ENCODE measurements at places on chromosomes 2 and 18. TPM values are rescaled to one million over a fixed set of nuclear protein-coding genes. Genes with fewer than 3 reads are reported as not detected.

GRCh38 chr2:115942800-115943199 is 1500.4 kb downstream of the DPP10 start:
- DNase-seq, result no peak

GRCh38 chr2:101893681-101894381 is 97.9 kb upstream of the IL1R2 start:
- no peak for DNase-seq

DNA sequence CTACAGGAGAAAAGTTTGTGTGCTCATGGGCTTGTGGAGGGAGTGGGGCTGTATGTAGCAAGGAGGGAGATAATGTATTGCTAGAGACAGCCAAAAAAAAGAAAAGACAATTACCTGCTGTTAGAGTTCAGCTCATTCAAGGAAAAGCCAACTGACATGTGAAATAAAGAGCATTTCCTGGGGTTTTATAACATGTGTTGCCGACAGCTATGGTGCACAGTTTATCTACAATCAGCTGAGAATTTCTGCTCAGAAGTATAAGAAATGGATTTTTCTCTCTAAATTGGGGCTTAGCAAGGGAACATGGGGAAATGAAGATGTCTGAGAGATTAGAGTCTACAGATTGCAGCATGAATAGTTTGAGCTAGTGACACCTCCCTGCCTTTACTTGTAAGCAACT is 674.1 kb downstream of the SUCLG1 start:
- no peak for DNase-seq

GRCh38 chr2:130374587-130375290 is 18.9 kb downstream of the PTPN18 start:
- no peak for DNase-seq

- DNase-seq, result no peak
Observed at GRCh38 chr2:230010501-230010900, 58.2 kb downstream of the SLC16A14 start.

GRCh38 chr2:184316921-184317320 is 281.4 kb upstream of the ZNF804A start:
- DNase-seq, result no peak

DNA sequence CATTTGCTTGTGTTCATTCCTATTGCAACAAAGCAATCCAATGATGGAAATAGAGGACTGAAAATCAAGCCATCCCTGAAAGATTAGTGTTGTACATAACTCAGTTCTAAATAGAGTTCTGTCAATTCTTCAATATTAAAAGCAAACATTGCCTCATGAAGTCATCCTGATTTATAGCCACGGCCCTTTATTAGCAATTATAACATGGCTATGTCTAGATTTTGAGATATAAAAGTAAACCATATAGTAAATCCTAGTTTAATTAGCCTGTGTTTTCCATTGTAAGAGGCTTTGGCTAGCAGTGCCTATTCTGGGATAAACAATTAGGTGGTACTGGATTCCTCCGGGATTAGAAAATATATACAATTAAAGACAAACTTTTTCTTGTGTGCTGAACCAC is 33.2 kb upstream of the VIT start:
- DNase-seq, result no peak

GRCh38 chr2:39128919-39129391 is 8.1 kb upstream of the SOS1 start:
- DNase-seq, result no peak

- no peak for DNase-seq
Observed at GRCh38 chr2:102266204-102266603, 45.2 kb upstream of the IL1RL1 start.

DNA sequence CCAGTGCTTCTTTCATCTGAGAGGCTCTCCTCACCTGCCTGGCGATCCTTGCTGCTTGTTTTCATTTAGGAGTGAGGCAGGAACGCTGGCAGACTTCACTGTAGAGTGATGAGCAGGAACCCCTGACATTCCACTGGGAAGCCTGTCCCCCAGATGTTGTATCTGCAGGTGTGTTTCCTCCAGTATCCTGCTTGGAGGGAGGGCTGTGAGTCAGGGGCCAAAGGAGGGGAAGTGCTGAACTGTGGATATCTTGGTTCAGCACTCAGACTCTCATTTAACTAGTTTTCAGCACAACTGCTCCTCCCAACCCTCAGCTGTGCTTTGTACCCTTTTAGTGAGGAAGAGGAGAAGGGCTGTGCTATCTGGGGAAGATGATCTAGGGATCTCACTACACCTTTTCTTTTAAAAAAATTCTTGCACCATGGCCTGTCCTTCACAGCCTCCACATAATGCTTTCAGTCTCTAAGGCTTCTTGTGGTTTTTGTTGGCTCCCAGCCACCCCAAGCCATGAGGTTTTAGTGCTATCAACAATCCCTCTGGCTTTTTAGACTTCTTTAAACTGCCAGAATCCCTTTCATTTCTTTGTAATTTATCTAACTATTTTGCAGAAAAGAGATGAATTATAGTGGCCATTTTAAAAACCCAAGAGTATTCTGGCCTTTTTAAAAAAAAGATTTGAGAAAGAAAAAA is 11.2 kb downstream of the ANKAR start:
- DNase-seq, result peak; percentile 31

GRCh38 chr2:120937686-120938044 is 202.0 kb downstream of the GLI2 start:
- peak; percentile 88 for DNase-seq

DNA sequence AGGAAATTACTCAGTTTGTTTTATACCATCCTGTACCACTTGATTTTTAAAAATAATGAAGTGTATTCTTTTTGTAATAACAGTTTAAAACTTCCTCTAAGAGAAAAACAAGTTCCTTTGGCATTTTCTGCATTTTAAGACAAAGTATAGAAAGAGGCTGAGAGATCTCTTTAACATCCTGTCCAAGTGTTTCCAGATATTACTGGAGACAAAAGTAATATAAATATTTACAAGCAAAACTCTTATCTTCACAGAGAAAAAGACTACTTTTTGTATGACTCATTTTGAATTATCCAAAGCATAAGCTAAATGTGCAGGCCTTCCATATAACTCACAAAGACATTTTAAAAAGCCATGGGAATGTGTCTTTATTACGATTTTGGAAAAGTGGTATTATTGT is 221.1 kb downstream of the RDH14 start:
- DNase-seq, result peak; percentile 93

- no peak for DNase-seq
Observed at GRCh38 chr2:215808194-215808593, 205.2 kb downstream of the MREG start.

DNA sequence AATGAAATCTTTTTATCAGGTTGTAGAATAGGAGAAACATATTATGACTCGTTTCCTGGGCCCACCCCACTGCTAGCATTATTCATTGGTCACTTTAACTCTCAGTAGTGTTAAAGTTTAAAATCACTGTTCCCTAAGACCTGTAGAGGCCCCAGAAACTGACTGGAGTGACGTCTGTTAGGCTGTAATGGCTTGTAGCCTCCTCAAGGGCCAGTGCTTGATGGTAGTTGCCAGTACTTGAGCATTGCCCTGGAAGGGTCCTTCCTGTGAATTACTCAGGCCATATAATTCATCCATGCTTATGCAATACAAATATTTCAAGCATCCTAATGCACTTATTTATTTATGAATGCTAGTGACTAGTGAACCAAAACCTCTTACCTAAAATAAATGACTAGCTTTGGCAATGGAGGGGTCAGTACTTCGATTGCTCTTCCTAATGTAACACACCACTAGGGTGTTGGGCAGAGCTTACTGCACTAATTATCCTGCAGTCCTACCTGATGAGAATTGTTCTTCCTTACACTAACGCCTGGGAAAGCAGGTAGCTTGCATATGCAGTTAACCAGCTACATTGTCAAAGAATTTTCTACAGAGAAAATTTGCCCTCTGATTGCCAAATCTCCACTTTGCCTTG is 31.2 kb downstream of the ARHGAP25 start:
- no peak for DNase-seq

GRCh38 chr2:191854382-191855372 is 7.8 kb upstream of the CAVIN2 start:
- DNase-seq, result no peak

The UGT1A7 gene
- total RNA-seq, result not detected

The SPEG gene
- 8.7 TPM for total RNA-seq

The SNED1 gene
- 57.1 TPM for total RNA-seq

The CIB4 gene
- total RNA-seq, result 1.3 TPM

The LINC00305 gene
- total RNA-seq, result not detected

The SLC4A3 gene
- total RNA-seq, result 1.8 TPM

The C2orf78 gene
- total RNA-seq, result not detected

The FKBP1B gene
- 13.6 TPM for total RNA-seq

The CNGA3 gene
- 0.40 TPM for total RNA-seq

The OTOF gene
- total RNA-seq, result 0.09 TPM

The DYSF gene
- total RNA-seq, result 48.3 TPM

The CDK15 gene
- total RNA-seq, result 0.11 TPM

The COLEC12 gene
- total RNA-seq, result 40.2 TPM

The LIMS2 gene
- 22.2 TPM for total RNA-seq
